Activated T-cell treated with anti-CD3 and anti-CD28 coated beads, Interleukin-2, amount 50 U/mL, for 72 hours (primary cell): ENCODE measurements at places on chromosomes 7 and 10.

GRCh38 chr10:5583525-5584175 lies 58.9 kb downstream of the CALML3 start:
- DNase-seq = no peak

DNA sequence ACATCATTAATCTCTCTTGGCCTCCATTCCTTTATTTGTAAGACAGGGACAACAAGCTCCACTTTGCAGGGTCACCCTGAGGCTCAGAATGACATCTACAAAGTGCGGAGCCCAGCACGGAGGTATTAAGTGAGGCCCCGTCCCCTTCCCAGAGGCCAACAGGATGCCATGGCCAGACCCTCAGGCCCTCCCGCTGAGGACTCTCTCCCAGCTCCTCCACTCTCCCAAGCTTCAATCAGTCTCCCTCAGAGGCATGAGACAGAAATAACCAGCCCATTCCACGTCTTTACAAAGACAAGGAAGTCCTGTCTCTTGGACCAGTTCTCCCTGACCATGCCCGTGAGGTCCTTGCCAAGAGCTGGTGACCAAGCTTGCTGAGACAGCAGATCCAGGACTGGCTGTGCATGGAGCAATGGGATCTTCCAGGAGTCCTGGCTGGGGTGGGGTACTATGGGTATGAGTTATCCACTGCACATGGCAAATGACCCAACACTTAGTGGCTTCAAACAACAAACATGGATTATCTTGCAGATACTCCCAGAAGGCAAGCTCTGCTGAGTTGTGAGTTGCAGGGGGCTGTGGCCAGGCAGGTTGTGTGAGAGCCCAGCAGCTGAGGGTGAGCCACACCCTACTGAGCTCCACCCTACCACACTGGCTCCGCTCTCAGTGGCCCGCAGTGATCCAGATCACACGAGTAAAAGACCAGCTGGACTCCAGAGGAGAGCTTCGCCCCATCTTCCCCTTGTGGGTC lies 4.3 kb upstream of the PPIF start:
- DNase-seq = no peak

- DNase-seq = no peak
Observed at GRCh38 chr10:80468806-80469421, 14.8 kb downstream of the TSPAN14 start.

GRCh38 chr10:30248728-30249127 lies 100.3 kb downstream of the MTPAP start:
- no peak for DNase-seq

GRCh38 chr10:82961864-82962263 lies 1086.9 kb downstream of the NRG3 start:
- no peak for DNase-seq

DNA sequence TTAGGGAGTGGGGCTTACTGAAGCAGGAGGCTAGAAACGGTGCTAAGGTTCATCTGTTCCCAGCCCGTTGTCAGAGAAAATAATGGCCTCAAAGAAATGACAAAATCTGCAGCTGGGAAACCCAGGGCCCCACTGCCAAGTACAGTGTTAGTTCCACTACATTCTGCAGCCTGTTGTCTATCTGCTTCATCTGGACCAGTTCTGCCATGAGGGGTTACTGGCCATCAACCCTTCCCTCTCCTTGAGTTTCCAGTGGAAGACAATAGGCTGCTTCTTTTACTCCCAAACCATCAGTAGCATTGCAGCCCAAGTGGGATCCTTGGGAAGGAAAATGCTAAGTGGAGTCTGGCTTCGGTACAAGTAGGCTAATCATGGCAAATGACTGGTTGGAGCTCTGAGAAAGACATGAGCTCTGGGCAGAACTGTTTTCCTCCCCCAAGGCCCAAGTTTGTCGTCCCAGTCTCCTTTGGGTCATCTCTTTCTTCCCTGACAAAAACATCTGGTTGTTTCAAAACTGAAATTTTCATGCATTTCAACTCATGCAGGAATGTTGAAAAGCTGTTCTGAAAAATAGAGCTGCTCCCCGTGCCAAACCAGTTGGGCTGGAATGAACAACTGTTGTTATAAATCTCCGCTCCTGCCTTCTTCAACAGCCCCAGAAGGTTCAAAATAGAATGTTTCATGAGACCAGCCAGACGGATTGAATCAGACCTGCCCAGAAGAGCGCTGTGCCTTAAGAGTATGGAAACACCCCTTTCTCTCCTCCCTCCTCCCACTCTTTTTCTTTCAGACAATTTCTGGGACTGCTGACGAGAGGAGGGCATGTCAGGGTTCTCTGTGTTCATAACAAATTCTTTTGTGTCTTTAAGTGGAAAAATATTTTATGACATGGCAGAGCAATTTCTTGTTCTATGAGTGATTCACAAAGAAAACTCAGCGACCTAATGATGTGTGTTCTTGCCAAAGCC lies 116.6 kb downstream of the RAB18 start:
- DNase-seq = no peak
